ENCODE measurements at places on chromosomes 12 and 14. TPM values are rescaled to one million over a fixed set of nuclear protein-coding genes. Genes with fewer than 3 reads are reported as not detected.

DNA sequence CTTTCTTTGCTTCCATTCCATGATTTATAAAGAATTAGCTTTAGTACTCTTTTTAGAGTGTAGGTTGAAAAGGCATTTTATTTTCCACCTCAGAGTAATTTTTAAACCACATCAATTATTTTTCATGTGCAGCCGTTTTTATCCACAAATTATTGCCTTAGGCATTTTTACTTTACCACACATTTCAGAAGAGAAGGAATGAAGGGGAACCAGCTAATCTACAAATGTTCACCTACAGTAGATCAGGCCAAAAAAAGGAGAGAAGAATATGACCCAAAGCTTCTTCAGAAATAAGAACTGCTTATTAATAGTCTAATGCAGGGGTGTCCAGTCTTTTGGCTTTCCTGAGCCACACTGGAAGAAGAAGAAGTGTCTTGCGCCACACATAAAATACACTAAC, 19.8 kb upstream of the NTN4 start:
- H3K27ac ChIP-seq, result no peak overlapping the region
- no peaks in the 10 kb centered on the region for H3K36me3 ChIP-seq
- DNase-seq, result no peak
- H3K27me3 ChIP-seq, result peaks cover 24% of the 10 kb centered on the region

DNA sequence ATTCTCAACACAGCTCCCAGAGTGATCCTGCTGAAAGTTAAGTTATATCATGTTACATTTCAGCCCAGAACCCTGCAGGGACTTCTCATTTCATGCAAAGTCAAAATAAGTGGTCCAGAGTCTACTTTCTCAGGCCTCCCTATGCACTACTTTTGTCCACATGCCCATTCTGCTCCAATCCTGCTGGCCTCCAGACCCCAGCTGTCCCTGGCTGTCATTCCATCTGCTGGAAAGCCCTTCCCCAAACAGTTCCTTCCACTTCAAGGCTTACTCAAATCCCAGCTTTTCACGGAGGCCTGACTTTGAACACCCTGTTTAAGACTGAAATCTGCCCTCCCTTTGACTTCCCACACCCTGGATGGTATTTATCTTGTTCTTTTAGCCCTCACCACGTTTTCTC, 109.8 kb upstream of the DNM1L start:
- H3K4me1 ChIP-seq, result no peaks in the 10 kb centered on the region
- no peak for DNase-seq
- H3K27ac ChIP-seq, result no peak overlapping the region

GRCh38 chr12:28955491-28955890, 193.6 kb upstream of the FAR2 start:
- no peak for DNase-seq
- no peaks in the 10 kb centered on the region for H3K4me1 ChIP-seq
- no peak overlapping the region for H3K4me3 ChIP-seq
- H3K36me3 ChIP-seq, result no peaks in the 10 kb centered on the region

GRCh38 chr14:72471346-72471745, 422.6 kb downstream of the DPF3 start:
- DNase-seq, result no peak
- no peak overlapping the region for H3K27ac ChIP-seq
- peaks cover 8% of the 10 kb centered on the region for H3K4me1 ChIP-seq
- no peak overlapping the region for H3K4me3 ChIP-seq

The GPX2 gene
- total RNA-seq, result not detected

The PTHLH gene
- not detected for total RNA-seq
